ENCODE measurements at places on chromosomes 1 and 21. TPM values are rescaled to one million over a fixed set of nuclear protein-coding genes. Genes with fewer than 3 reads are reported as not detected.

The LINGO4 gene
- total RNA-seq: not detected

- DNase-seq: peak; percentile 55
These were observed 654.9 kb upstream of the PKN2 start for GRCh38 chr1:88029142-88029541.

DNA sequence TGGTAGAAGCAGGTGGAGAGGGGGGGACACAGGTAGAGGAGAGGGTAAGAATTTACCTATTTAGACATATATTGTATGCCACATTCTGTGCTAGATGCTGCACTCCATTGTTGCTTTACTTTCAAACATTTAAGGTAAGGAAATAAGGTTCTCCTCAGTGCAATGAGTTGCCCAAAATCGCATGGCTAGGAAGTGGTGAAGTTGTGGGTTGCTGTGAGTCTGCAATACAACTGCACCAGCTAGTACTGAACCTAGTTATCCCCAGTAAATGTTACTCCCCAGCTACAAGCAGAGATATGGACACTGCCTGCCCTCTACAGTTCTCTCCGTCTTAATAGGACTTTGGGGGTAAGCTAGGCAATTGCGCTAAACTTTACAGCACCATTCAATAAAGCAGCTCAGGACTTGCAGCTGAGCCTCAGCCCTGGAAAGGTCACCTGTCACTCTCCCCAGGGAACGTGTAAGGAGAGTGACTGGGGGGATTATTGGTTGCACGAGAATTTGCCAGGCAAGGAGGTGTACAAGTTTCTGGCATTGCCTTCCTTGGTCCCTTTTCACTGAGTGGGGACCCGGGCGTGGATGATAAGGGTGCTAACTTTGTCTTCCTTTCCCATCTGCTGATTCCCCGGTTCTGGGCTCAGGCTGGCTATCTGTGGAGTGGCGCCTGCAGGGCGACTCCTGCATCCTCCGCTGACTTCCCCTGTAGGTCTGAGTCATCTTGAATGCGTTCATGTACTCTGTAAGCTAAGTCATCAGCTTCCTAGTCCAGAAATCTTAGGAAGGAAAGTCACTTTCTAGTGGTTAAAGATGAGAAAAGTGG lies 71.3 kb upstream of the CNTN2 start:
- DNase-seq: no peak

DNA sequence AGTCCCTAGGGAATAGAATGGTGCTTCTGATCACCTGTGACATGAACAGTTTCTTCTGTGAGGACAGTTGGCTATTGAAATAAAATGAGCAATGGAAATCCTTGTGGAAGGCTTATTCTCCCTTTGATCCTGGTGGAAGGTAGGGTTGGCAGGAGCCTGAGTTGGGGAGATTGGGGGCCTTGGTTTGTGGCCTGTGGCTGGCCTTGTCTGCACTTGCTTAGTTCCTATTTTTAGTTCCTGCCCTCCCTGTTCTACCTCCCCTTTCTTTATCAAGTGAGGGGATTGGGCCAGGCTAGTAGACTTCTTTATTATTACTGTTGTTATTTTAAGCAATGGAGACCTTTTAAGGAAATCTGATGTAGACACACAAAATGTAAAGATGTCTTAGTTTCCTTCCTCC lies 8.2 kb downstream of the DMRTB1 start:
- no peak for DNase-seq

GRCh38 chr1:13582713-13583443 lies 754 bp upstream of the PDPN start:
- no peak for DNase-seq

GRCh38 chr1:180360333-180361075 lies 130.4 kb downstream of the LHX4 start:
- no peak for DNase-seq

- DNase-seq: no peak
These were observed 52.8 kb downstream of the SLC44A3 start for GRCh38 chr1:94872771-94873495.

GRCh38 chr1:31196685-31197084 lies 43.0 kb downstream of the NKAIN1 start:
- DNase-seq: peak; percentile 56

- no peak for DNase-seq
These were observed 182.3 kb downstream of the CAMTA1 start for GRCh38 chr1:6967431-6968111.

- no peak for DNase-seq
These were observed 38.2 kb upstream of the PKP1 start for GRCh38 chr1:201245082-201245481.

DNA sequence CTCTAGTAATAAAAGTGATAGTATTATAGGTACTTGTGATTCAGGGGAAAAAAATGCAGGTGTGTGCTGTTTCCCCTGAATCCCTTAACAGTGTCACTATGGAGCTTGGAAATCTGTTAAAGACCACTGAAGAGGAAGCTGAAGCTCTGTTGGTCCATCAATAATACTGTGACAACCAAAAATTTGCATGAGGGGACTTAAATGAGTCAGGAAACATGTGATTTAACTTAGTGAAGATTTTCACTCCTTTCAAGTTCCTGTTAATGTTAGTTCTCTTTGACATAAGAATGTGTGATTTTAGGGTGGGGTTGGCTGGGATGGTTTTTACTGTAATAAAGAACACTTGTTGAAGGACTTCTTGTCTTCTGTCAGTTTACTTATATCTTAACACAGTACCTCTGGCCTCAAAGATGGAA lies 32.0 kb downstream of the VANGL2 start:
- no peak for DNase-seq

GRCh38 chr1:198873696-198874230 lies 234.9 kb downstream of the PTPRC start:
- DNase-seq: no peak

DNA sequence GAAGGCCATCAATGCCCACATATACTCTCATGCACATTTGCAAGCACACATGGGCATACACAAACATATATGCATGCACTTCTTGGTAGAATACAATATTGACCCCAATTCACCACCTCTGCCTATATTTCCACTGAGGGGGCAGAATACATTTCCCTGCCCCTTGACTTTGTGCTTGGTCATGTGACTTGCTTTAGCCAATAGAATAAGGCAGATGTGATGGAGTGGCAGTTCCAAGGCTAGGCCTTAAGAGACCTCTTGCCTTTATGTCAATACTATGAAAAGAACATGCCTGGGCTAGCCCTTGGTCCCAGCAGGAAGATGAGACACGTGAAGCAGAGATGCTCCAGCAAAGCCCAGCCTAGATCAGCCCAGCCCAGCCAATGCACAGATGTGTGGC lies 66.0 kb upstream of the GRIK3 start:
- no peak for DNase-seq

All from cardiac muscle cell (in vitro differentiated cells and primary cell).